CD4-positive, alpha-beta T cell treated with Interleukin-12 subunit alpha and Interleukin-12 subunit beta, for 1 hour (primary cell): ENCODE measurements at places on chromosomes 5 and 9.

DNA sequence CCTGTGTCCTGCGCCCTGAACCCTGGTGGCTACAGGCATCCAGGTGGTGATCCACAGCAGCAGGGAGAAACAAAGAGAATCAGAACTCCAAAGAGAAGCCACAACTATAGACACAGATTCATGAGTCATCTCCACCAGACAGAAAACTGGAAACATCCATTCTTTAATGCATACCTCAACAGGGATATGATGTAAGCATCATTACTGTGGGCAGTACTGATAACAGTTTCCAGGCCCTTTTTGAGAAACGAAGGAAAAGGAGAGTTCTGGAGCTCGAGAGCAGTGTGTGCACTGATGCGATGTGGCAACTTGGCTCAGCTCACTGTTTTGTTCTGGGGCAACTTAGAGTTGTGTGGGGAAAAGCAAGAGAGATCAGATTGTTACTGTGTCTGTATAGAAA is 215.6 kb upstream of the ADAMTS16 start:
- DNase-seq: no peak

DNA sequence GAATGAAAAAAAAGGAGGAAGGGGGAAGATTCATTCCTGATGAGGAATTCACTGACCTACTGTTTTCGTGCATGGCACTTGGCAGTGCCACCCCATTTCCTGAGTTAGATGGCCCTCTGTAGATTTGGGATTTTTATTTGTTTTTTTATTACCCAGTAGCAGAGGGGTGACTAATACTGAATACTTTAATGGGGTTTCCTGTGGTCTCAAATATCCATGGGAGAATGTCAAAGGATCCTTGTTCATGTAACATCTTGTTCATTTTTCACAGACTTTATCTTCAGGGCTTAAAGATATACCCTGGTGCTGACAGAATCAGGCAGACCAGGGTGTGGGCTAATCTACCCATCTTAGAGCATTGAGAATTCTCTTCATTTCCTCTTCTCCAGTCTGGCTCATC is 93.0 kb downstream of the MAMDC2 start:
- DNase-seq: no peak

- DNase-seq: no peak
Measured at GRCh38 chr9:135500071-135500524, 384 bp upstream of the MRPS2 start.

- DNase-seq: no peak
Measured at GRCh38 chr9:20238921-20239320, 383.4 kb downstream of the MLLT3 start.

DNA sequence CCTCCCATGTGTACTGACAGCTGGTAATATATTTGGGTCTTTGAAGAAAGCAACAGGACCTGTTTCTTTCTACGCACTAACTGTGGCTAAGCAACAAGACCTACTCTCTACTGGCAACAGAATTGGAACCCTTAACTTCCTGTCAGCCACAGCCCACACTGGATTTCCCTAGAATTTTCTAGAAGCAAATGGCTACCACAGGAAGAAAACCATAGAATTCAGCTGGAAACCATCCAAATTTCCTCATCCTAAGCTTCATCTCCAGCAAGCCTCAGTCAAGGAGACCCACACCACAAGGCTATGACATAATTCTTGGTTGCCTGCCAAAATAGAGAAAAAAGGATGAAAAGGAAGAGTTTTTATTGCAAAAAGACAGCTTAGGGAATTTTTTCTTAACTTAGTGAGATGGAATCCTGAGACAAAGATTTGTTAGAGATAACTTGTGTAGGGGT is 171.8 kb upstream of the TNC start:
- DNase-seq: no peak

GRCh38 chr9:135302329-135303279 is 177.0 kb upstream of the PPP1R26 start:
- no peak for DNase-seq

- DNase-seq: no peak
Measured at GRCh38 chr9:19769213-19769612, 19.6 kb downstream of the SLC24A2 start.

DNA sequence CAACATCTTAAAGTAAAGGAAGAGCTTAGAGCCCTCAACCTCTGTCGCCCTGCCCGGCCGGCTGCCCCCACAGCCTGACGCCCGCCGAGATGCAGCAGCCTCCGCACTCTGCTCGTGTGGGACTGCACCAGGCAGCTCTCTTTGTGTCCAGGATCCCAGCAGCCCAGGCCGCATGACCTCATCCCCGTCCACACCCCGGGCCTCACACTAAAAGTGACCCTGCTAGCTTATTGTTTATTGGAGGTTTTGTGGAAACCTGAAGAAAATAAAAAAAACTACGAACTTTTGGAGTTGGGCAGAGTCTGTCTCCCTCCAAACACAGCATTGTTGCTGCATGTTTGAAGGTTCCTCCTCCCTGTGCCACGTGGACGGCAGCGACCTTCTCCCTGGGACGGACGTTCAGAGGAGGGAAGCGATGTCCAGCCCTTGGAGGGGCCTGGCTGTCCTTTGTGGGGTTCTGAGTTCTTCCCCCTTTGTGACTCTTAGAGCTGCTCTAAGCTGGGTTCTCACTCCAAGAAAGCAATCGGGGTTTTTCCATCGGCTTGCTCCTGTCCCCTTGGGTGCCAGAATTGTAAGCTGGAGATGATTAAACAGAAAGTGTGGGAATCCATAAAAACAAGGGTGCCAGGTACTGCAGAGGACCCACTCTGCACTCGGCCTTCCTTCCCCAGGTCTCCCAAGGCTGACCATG is 103.5 kb upstream of the COL5A1 start:
- no peak for DNase-seq
